ENCODE measurements at places on chromosomes 5 and 9.

DNA sequence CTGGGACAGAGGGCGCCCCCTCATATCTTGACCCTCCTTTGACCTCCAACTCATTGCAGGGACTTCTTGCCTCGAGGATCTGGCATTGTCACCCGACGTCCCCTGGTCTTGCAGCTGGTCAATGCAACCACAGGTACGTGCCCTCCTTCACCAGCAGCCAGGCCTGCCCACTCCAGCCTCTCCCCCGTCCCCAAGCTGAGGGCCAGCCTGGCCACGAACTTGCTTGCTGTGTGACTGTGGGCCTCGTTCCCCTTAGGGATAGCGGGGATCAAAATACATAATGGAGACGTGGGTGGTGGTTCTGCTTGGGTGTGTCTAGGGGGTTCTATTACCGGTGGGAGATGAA, 15.0 kb downstream of the DNM1 start:
- DNase-seq = no peak

DNA sequence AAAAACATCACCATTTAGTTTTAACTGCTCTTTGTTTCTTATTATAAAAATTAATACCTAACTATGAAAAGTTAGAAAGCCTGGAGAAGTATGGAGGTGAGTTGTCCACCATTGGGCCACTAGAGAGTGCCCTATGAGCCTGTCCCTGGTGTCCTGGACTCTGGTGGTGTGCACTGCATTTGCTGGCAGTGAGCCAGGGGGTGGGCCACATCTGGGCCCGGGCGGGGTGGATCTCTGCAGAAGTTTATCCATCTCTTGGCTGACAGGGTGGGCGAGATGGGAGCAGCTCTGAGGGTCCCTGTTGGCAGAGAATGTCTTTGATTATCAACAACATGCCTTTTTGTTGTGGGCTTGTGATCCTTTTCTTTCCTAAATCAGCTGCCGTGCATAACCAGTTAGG, 8.2 kb downstream of the TENT4A start:
- DNase-seq = no peak

- DNase-seq = no peak
Measured at GRCh38 chr9:109442716-109443115, 55.4 kb downstream of the PTPN3 start.

DNA sequence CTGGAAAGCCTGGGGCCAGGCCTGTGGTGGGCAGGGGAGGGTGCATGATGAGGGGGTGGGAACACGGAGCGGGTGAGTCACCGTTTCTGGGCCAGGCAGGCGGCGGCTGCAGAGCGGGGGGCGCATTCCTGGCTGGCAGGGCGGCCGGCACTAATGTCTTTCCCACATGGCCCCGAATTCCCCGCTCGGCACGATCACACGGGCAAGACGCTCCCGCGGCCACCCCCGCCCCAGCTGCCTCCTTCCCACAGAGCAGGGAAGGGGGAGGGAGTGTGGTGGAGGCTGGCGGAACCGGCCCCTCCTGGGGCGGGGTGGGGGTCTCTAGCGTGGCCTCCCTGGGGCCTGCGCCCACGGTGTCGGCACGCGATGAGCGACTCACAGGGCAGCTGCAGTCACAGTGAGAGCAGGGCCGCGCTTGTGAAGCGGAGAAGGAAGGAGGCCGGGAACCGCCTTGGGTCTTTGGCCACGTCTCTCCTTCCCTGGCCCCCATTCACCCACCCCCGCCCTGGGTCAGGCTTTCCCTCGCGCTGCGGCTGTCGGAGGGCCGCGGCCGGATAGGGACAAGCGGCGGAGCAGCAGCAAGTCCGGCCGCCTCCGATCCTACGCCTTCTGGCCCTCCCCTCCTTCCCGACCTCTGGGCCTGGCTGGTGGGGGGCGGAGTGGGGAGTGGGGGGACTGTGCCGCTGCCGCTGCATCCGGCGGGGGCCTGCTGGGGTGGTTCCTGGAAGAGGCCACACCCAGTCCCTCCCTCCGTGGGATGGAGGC, 48.9 kb downstream of the CXXC5 start:
- peak; percentile 91 for DNase-seq

DNA sequence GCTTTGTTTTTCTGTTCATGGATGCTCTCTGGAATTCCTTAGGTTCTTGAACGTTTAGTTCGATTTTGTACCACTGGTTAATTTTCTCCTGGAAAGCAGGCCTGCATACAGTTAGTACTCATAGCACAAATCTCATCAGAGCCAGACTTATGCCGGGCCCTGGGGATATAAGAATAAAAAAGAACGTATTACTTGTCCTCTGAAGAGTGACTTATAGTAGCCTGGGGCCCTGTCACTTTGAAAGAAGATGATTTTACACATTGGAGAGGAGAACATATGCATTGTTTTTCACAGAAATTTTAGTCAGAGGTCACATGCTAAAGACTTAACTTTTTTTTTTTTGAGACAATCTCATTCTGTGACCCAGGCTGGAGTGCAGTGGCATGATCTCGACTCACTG, 50.3 kb downstream of the ZNF462 start:
- no peak for DNase-seq

DNA sequence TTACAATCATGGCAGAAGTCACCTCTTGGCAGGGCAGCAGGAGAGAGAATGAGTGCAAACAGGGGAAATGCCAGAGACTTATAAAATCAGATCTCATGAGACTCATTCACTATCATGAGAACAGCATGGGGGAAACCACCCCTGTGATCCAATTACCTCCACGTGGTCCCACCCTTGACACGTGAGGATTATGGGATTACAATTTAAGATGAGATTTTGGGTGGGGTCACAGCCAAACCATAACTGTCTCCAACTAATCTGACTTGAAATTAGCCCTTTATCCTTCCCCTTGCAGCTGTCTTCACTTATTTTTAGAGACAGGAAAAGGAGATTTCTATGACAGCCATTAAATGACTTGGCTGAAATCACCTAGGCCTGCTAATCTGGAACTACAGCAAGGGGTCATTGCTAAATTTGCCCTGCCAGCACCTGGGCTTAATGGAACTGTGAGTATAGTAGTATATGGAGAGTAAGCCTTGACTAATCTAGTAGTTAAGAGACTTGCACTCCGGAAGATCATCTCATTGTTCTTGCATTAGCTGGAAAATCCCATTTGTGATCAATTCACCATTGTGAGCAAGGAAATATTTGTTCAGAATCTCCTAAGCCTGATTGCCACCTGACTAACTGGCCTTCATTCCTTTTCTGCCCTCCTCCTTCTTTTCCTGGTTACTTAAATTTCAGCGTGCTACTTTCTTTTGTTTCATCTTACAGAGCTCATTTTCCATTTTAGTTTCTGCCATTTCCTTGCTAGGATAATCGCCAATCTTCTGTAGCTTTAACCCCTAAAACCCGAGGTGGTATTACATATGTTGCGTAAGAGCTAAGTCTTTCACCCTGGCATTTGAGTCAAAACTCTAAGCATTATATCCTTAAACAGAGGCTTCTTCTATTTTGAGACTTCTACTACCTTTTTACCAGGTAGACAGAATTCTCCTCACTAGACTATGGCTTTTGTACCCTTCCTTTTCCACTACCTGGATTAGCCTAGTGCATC, 65.3 kb upstream of the RUSC2 start:
- no peak for DNase-seq

GRCh38 chr9:103714992-103715391, 379.1 kb upstream of the SMC2 start:
- no peak for DNase-seq

DNA sequence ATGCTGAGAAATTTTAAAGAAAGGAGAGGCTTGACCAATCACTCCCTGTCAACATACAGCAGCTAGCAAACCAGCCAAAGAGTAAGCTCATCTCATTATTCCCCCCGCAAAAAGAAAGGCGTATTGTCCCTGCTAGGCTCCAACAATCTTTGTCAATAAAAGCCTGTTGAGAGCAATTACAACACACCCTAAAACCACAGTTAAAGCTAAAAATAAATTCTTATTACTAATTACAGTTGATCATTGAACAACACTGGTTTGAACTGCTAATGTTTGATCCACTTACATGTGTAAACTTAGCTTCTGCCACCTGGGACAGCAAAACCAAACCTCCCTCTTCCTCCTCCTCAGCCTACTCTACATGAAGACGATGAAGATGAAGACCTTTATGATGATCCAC, 151.2 kb downstream of the TSSK1B start:
- DNase-seq = no peak

GRCh38 chr5:40879163-40879942, 29.9 kb upstream of the C7 start:
- peak; percentile 45 for DNase-seq

DNA sequence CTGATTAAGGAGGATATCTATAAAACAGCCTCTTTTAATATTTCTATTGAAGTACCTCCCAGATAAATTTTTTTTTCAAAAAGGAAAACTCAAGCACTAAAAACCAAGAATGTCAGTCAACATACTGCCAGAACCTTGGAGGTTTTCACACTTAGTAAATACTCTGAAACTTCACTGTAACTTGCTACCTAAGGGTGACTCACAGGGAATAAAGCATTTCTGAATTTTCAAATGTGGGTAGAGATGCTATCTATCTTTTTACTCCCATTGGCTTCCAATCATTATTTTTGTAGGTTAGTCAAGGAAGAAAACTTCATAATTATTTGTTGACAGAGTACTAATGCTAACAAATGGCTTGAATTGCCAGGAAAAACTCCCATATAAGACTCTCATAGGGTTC, 46.1 kb downstream of the SLC25A46 start:
- peak; percentile 41 for DNase-seq

DNA sequence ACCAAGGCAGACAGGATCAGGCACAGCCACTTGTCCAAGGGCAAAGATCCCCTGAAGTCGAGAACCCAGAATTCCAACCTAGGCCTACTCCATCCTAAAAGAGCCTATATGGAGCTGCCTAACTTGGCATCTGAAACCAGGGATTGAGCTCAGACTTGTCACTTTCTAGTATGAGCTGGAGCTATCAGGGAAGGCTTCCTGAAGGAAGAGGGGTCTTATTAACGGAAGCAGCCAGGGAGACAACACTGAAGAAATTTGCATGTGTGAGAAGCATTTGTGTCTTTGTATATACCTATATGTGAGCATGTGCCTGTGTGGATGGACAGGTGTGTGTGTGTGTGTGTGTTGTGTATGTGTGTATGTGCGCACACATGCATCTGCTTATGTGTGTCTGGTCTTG, 4.7 kb upstream of the AQP7 start:
- no peak for DNase-seq

DNA sequence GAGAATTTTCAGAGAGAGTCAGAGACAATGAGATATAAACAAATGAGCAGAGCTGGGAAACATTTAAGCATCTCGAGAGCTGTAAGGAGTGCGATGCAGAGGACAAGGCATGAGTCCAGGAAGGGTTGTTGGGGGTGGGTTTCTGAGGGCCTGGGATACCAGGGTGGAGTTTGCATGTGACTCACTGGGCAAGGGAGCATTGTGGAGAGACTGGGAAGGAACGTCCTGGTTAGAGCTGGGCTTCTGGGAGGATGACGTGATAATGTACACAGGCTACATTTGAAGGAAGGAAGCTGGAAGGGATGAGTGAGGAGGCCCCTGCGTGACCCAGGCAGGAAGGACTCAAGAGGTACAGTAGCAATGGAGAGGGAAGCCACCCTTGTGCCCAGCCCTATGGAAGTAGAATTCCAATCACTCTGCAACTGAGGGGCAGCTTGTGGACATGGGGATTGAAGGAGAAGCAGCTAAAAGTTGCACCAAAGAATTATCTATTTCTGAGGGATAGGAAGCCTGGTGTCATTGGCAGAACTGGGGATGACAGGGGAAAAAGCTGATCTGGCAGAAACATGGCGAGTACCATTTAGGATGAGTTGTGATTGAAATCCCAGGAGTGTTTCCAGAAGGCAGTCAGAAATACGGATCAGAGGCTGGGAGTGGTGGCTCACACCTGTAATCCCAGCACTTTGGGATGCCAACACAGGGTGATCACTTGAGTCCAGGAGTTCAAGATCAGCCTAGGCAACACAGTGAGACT, 59.3 kb upstream of the AFAP1L1 start:
- peak; percentile 100 for DNase-seq

GRCh38 chr5:107704681-107705401, 34.1 kb upstream of the EFNA5 start:
- DNase-seq = no peak

GRCh38 chr5:172640822-172641358, at the start of gene NEURL1B:
NEURL1B (plus strand) TSS chr5:172641263; CDS start chr5:172641407, 144 bp downstream.
- peak; percentile 43 for DNase-seq

- DNase-seq = peak; percentile 76
Measured at GRCh38 chr9:137435980-137436760, 5.0 kb downstream of the ENTPD8 start.

- DNase-seq = no peak
Measured at GRCh38 chr5:101212942-101213514, 309.9 kb upstream of the ST8SIA4 start.

Data from IMR-90 (cell line).